Esophagus muscularis mucosa (tissue), 4 donors: ENCODE measurements at places on chromosomes 2 and 18. TPM values are rescaled to one million over a fixed set of nuclear protein-coding genes. Genes with fewer than 3 reads are reported as not detected.
A peak's percentile ranks its signal among the peaks of the same experiment; 100 is the strongest.

DNA sequence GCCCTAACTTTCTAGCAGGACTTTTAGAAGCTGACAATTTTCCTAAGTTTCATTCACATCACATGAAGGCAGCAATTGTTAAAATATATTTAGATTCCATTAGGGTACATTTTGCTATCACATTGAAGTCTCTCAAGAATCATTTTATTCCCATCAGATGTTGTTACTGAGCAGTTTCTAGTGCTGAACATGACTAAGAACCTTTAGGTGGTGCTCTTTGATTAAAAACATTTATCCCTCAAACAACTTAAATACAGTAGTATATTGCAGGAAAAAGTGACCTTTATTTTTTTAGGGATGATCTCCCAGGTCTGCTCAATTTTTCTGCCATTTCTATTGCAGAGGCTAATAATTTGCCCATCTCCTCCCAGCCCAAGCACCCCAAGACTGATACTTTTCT is 22.9 kb upstream of the NARS1 start:
- H3K27me3 ChIP-seq, result no peaks in the 10 kb centered on the region
- DNase-seq, result no peak
- H3K27ac ChIP-seq, result no peak overlapping the region
- H3K36me3 ChIP-seq, result peaks cover 5% of the 10 kb centered on the region
- H3K4me3 ChIP-seq, result no peak overlapping the region
- no peaks in the 10 kb centered on the region for H3K4me1 ChIP-seq

Gene MSH2
- 8.7 TPM for total RNA-seq

Gene SLC5A7
- 1.1 TPM for total RNA-seq

Gene RAB12
- 76.3 TPM for total RNA-seq

GRCh38 chr18:3585656-3586509 is 135.9 kb downstream of the TGIF1 start:
- no peak overlapping the region for H3K27ac ChIP-seq
- H3K27me3 ChIP-seq, result no peaks in the 10 kb centered on the region
- H3K36me3 ChIP-seq, result no peaks in the 10 kb centered on the region
- no peaks in the 10 kb centered on the region for H3K4me1 ChIP-seq

Gene SLC9A4
- not detected for total RNA-seq

- no peak for DNase-seq
- no peaks in the 10 kb centered on the region for H3K27me3 ChIP-seq
- no peak overlapping the region for H3K4me3 ChIP-seq
Measured at GRCh38 chr2:117771969-117772630, 42.4 kb upstream of the DDX18 start.

DNA sequence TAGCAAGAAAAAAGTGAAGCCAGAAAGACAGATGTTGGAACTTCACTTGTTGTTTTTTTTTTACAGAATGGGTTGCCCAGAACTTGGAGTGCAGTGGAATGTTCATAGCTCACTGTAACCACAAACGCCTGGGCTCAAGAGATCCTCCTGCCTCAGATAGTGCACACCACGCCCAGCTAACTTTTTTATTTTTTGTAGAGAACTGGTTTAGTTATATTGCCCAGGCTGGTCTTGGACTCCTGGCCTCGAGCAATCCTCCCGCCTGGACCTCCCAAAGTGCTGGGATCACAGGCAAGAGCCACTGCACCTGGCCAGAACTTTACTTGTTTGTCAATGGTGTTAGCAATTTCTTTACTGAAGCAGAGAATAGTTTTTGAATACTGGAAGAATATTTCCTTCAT is 11.9 kb upstream of the ASPRV1 start:
- no peaks in the 10 kb centered on the region for H3K36me3 ChIP-seq
- no peak for DNase-seq
- H3K4me3 ChIP-seq, result no peak overlapping the region
- H3K27ac ChIP-seq, result no peak overlapping the region

GRCh38 chr18:12283256-12283655 is 24.8 kb upstream of the TUBB6 start:
- H3K27me3 ChIP-seq, result peaks cover 4% of the 10 kb centered on the region
- H3K36me3 ChIP-seq, result no peaks in the 10 kb centered on the region
- H3K4me1 ChIP-seq, result peaks cover 53% of the 10 kb centered on the region
- H3K27ac ChIP-seq, result peak overlapping the region; percentile 93
- no peak for DNase-seq

DNA sequence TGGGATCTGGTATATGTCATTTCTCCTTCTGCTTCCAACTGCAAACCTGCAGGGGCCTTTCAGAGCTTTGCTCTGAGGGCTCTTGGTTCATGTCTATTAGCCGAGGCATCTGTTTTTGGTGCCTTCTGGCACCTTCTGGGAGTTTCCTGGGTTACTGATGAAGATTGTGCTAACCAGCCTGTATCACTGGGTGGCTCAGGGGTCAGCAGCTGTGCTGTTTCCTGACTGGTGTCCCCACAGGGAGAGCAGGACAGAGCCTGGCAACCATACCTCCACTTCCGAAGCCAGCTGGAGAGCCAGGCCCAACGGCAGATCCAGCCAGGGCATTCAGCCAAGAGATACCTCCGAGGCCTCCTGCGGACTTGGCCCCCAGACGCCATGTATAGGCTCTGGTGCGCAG is 17.5 kb downstream of the KIAA2012 start:
- DNase-seq, result no peak
- H3K4me3 ChIP-seq, result no peak overlapping the region
- H3K27me3 ChIP-seq, result no peaks in the 10 kb centered on the region
- H3K36me3 ChIP-seq, result no peaks in the 10 kb centered on the region
- H3K4me1 ChIP-seq, result peaks cover 22% of the 10 kb centered on the region

DNA sequence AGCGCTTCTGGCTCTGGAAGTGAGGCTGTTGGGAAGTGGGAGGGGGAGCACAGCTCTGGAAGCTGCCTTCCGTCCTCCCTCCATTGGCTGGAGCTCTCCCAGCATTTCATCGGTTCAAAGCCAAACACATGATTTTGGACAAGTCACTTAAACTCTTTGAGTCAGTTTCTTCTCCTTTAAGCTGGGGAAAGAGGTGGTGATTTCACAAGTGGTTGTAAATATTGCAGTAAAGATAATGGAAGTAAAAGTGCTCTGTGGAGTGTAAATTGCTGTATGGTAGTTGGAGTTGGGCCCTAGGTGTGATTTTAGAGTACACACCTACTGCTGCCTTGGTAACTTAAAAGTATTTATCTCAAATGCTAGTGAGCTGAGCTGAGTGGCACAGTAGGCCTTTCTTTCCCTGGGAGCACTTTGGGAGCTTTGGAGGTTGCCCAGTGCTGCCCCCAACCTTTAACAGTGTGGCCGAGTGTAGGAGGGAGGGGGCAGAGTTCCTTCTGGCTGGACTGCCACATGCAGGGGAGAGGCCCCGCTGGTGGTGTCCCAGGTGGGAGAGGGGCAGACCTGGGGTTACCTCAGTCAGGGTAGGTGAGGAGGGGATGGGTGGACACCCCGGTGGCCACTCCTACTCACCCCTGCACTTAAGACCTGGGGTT is 54.7 kb downstream of the ASAP2 start:
- H3K36me3 ChIP-seq, result no peaks in the 10 kb centered on the region
- peak overlapping the region; percentile 63 for H3K27ac ChIP-seq
- peaks cover 82% of the 10 kb centered on the region for H3K4me1 ChIP-seq
- DNase-seq, result no peak
- H3K27me3 ChIP-seq, result no peaks in the 10 kb centered on the region

GRCh38 chr2:28981620-28982376 is 700 bp downstream of the TOGARAM2 start:
- no peak overlapping the region for H3K4me3 ChIP-seq
- H3K4me1 ChIP-seq, result peaks cover 24% of the 10 kb centered on the region
- no peaks in the 10 kb centered on the region for H3K36me3 ChIP-seq
- H3K27me3 ChIP-seq, result no peaks in the 10 kb centered on the region
- peak overlapping the region; percentile 85 for H3K27ac ChIP-seq
- DNase-seq, result no peak

Gene CACNB4
- 1.7 TPM for total RNA-seq

Gene GAREM2
- 3.3 TPM for total RNA-seq

Gene ADCY3
- 70.6 TPM for total RNA-seq
